ENCODE measurements at places on chromosomes 3 and 15. TPM values are rescaled to one million over a fixed set of nuclear protein-coding genes. Genes with fewer than 3 reads are reported as not detected.

The KBTBD12 gene
- 1.5 TPM for total RNA-seq

The HYAL1 gene
- 38.1 TPM for total RNA-seq

The ISL2 gene
- total RNA-seq = not detected

The ALS2CL gene
- total RNA-seq = 12.5 TPM

The MON1A gene
- total RNA-seq = 9.4 TPM

Measured in right atrium auricular region (tissue), 2 donors.